ENCODE measurements at places on chromosomes 6 and 20. TPM values are rescaled to one million over a fixed set of nuclear protein-coding genes. Genes with fewer than 3 reads are reported as not detected.

DNA sequence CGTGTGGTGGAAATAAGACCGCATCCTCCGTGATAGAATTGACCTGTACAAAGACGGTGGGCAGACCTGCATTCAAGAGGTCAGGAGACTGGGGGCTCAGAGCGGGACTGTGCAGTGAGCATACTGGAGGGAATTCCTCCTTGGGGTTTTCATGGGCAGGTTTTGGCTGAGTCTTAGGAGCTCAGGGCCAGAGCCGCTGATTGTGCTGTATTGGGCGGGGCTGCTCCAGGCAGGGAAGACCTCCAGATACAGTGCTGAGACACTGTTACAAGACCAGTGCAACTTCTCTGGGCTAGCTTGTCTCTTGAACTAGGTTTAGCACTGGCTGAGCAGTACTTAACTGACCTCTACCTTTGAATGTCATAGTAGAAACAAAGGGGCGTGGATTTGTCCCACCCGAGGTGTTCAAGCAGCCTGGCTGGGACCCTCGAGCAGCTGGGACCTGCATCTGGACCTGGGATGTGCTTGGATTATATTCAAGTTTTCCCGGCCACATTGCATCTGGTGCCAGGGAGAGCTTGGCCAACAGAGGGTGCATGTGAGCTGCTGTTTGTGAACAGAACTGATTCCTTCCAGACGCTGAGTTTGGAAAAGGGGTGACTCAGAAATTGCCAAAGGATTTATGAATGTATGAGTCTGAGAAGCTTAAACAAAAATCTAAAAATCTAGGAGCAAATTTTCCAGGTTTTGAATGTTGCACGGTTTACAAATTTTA, 33.4 kb upstream of the SLC22A1 start:
- peak overlapping the region; percentile 42 for H3K27ac ChIP-seq
- H3K4me1 ChIP-seq = peaks cover 13% of the 10 kb centered on the region
- no peak overlapping the region for H3K4me3 ChIP-seq
- H3K36me3 ChIP-seq = peaks cover 100% of the 10 kb centered on the region
- H3K27me3 ChIP-seq = no peaks in the 10 kb centered on the region

GRCh38 chr6:44629636-44630035, 242.1 kb downstream of the CDC5L start:
- H3K4me3 ChIP-seq = no peak overlapping the region
- no peaks in the 10 kb centered on the region for H3K36me3 ChIP-seq
- no peak for DNase-seq
- no peak overlapping the region for H3K27ac ChIP-seq
- H3K27me3 ChIP-seq = no peaks in the 10 kb centered on the region

DNA sequence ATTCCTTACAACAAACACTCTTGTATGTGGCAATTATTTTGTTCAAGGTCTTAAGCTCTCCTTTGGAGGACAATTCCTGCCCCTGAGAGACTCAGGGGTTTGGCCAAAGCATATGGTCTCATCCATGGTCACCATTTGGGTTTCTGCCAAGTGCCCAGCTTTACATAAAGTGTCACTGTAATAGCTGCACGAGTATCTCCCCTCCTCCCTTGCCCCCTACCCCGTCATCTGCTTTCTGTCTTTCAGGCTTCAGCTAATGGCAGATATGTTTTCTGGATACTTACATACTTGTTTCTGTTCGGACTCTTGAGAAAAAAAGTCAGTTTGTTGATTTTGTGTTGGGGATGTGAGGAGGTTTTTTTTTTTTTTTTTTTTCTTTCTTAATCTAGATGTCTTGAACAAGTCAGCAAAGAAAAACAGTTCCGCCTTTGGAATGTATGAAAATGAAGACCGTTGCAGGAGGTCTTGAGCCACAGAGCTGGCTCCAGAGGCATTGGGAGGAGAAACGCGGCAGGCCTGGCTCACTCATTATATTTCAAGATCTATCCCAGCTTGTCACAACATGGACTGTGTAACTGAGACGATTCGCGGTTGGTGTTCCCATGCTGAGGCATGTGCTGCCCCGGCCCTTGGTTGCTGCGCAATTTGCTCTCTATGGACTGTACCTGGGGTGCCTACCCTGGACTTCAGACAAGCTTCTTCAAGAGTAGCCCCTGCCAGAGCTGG, 32.6 kb upstream of the STX16 start:
- H3K4me3 ChIP-seq = no peak overlapping the region
- no peaks in the 10 kb centered on the region for H3K36me3 ChIP-seq
- no peak for DNase-seq
- peaks cover 7% of the 10 kb centered on the region for H3K4me1 ChIP-seq
- H3K27ac ChIP-seq = no peak overlapping the region
- no peaks in the 10 kb centered on the region for H3K27me3 ChIP-seq

DNA sequence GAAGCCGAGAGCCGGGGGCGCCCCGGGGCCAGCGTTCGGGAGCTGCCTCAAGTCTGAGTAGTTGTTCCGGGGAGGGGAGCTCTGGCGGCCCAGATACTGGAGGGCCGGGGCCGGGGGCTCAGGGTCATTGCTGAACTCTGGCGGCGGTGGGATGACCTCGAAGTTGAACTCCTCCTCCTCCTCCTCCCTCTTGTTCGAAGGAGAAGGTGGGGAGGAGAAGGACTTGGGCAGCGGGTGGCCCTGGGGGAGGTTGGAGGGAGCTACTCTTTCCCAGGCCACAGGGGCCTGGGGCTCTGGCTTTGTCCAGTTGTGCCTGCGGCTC, 37.7 kb downstream of the C6orf132 start:
- no peak for DNase-seq
- H3K4me1 ChIP-seq = peaks cover 23% of the 10 kb centered on the region
- peak overlapping the region; percentile 64 for H3K4me3 ChIP-seq
- H3K36me3 ChIP-seq = no peaks in the 10 kb centered on the region
- H3K27me3 ChIP-seq = peaks cover 7% of the 10 kb centered on the region

- DNase-seq = peak; percentile 96
- H3K36me3 ChIP-seq = peaks cover 17% of the 10 kb centered on the region
Measured at GRCh38 chr6:36679043-36679833, 724 bp downstream of the CDKN1A start.

- DNase-seq = peak; percentile 93
- no peaks in the 10 kb centered on the region for H3K27me3 ChIP-seq
- peaks cover 21% of the 10 kb centered on the region for H3K4me1 ChIP-seq
- H3K27ac ChIP-seq = peak within 1 kb of the TSS; percentile 80
- peaks cover 7% of the 10 kb centered on the region for H3K36me3 ChIP-seq
Measured at GRCh38 chr20:1266167-1266973, at the start of gene SNPH. SNPH (plus strand) TSS chr20:1266294; CDS start chr20:1296240, 29,946 bp downstream.

- H3K27ac ChIP-seq = no peak overlapping the region
- no peaks in the 10 kb centered on the region for H3K36me3 ChIP-seq
- H3K4me3 ChIP-seq = no peak overlapping the region
- no peaks in the 10 kb centered on the region for H3K27me3 ChIP-seq
Measured at GRCh38 chr6:5525209-5525608, 263.9 kb downstream of the FARS2 start.

DNA sequence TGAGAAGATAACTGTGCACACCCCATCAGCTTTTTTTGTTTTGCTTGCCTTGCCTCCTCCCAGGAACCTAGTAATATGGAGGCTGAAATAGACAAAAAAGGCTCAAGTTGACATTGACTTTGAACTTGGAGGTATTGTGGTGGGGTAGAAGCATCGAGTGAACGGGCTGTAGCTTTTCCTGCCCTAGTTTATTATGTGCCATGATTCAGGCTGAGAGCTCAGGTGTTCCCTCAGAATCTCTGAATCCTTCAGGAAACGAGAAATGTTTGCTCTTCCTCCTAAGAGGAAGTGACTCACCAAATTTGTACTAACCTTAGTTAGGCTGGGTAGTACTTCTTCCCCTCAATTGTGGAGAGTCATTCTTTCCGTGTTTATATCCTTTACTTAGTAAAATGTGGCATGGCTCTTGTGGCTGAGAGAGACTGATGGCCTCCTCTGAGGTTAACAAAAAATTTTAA, 98.8 kb downstream of the SASH1 start:
- peaks cover 19% of the 10 kb centered on the region for H3K4me1 ChIP-seq
- H3K4me3 ChIP-seq = no peak overlapping the region
- no peaks in the 10 kb centered on the region for H3K36me3 ChIP-seq
- DNase-seq = no peak
- peak overlapping the region; percentile 65 for H3K27ac ChIP-seq

DNA sequence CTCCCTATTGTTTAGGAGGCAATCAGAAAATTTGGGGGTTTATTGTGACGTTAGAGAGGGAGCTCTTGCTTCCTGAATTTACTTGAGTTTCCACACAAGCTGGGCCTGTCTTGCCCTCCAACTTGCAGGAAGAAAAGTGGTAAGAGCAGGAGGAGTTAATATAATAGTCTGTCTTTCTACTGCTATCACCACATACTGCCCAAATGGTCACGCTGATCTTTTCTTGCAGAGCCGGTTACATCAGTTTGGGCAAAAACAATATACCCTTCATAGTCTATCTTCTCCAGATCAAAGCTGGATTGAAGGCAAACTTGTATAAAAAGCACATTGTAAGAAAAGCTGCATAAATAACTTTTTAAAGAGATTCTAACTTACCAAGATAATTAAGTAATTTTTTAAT, 46.3 kb upstream of the ECHDC1 start:
- no peak for DNase-seq
- no peaks in the 10 kb centered on the region for H3K36me3 ChIP-seq
- H3K27me3 ChIP-seq = no peaks in the 10 kb centered on the region
- H3K27ac ChIP-seq = no peak overlapping the region
- no peak overlapping the region for H3K4me3 ChIP-seq

- peaks cover 13% of the 10 kb centered on the region for H3K36me3 ChIP-seq
- peak overlapping the region; percentile 93 for H3K27ac ChIP-seq
- peak overlapping the region; percentile 86 for H3K4me3 ChIP-seq
- DNase-seq = peak; percentile 94
- H3K27me3 ChIP-seq = no peaks in the 10 kb centered on the region
- peaks cover 33% of the 10 kb centered on the region for H3K4me1 ChIP-seq
Measured at GRCh38 chr6:12012558-12013306, 620 bp downstream of the HIVEP1 start.

DNA sequence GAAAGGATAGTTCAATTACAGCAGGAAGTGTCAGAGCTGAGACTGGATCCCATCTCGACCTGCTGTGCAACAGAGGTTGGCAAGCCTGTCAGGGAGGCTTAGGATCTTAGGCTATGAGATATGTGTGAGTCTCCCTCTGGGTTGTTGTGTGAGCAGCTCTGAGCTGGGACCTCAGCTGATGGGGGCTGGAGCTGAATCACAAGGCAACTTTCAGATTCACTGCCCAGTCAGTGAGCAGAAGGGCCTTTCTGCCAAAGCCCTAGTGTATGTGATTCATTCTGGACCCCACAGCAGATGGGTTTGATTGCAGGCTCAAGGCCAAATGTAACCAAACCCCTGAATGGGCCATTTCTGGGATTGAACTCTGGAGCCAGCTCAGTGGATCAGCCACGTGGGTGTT, 4.5 kb downstream of the PI3 start:
- no peaks in the 10 kb centered on the region for H3K27me3 ChIP-seq
- no peak for DNase-seq
- H3K4me1 ChIP-seq = no peaks in the 10 kb centered on the region
- no peak overlapping the region for H3K27ac ChIP-seq
- no peak overlapping the region for H3K4me3 ChIP-seq

DNA sequence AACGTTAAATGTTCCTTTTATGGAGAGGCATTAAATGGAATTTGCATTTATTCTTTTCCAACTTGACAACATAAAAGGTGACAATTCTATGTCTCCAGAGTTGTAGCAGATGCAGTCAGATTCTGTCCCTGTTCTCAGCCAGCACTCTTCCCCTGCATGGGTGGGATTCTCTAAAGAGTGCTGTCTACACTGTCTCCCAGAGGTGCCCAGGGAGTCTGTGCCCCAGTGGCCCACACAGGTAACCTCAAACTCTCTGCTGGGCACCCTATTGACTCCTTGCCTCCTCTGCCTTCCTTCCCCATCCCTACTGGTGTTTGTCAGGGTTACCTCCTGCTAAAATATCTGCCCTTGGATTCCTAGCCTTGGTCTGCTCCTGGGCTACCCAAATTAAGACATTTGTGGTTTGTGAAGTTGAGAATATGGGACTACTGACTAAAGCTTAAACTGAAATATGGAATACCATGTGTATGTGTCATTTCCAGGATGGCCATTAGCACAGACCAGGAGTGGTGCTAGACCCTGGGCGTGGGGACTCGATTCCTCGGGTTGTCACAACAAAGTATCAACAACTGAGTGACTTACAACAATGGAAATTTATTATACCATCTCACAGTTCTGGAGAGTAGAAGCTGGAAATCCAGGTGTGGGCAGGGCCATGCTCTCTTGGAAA, 284.7 kb downstream of the CDH26 start:
- H3K4me1 ChIP-seq = no peaks in the 10 kb centered on the region
- no peaks in the 10 kb centered on the region for H3K36me3 ChIP-seq
- no peak for DNase-seq
- H3K4me3 ChIP-seq = no peak overlapping the region
- no peak overlapping the region for H3K27ac ChIP-seq

- peak overlapping the region; percentile 43 for H3K27ac ChIP-seq
- peaks cover 4% of the 10 kb centered on the region for H3K27me3 ChIP-seq
- H3K4me3 ChIP-seq = peak overlapping the region; percentile 62
- peaks cover 10% of the 10 kb centered on the region for H3K4me1 ChIP-seq
Measured at GRCh38 chr6:165987483-165988301, 180.0 kb downstream of the TBXT start.

The DAAM2 gene
- 382 TPM for total RNA-seq

The SLC35F1 gene
- 8.1 TPM for total RNA-seq

The SENP6 gene
- 112 TPM for total RNA-seq

The TINAG gene
- total RNA-seq = not detected

The BMP5 gene
- 1.3 TPM for total RNA-seq

The CST7 gene
- 1.5 TPM for total RNA-seq

The MATN4 gene
- 0.33 TPM for total RNA-seq

The ETV7 gene
- total RNA-seq = not detected

The ESR1 gene
- 1.8 TPM for total RNA-seq
